ENCODE measurements at places on chromosomes 13 and 19.
A peak's percentile ranks its signal among the peaks of the same experiment; 100 is the strongest.

- no peak for DNase-seq
These were observed 16.6 kb downstream of the VRK3 start for GRCh38 chr19:50008532-50008931.

GRCh38 chr19:48806818-48807589, 3.8 kb downstream of the BCAT2 start:
- no peak for DNase-seq

DNA sequence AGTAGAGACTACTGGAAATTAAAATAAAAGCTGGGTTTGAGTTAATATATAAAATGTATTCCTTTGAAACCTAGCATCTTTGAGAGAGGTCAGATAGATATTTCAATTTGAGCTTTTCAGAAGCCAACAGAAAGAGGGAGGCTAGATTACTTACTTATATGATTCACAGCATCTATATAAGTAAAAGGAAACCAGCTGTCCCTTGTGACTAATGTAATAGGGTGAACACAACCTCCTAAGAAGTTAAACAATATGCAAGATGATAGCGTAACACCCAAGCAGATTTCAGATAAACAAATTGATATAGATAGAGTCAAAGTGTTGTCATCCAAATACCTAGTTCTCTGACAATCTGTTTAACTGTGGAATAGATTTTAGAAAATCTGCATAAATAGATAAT, 393.5 kb upstream of the GPC6 start:
- no peak for DNase-seq

DNA sequence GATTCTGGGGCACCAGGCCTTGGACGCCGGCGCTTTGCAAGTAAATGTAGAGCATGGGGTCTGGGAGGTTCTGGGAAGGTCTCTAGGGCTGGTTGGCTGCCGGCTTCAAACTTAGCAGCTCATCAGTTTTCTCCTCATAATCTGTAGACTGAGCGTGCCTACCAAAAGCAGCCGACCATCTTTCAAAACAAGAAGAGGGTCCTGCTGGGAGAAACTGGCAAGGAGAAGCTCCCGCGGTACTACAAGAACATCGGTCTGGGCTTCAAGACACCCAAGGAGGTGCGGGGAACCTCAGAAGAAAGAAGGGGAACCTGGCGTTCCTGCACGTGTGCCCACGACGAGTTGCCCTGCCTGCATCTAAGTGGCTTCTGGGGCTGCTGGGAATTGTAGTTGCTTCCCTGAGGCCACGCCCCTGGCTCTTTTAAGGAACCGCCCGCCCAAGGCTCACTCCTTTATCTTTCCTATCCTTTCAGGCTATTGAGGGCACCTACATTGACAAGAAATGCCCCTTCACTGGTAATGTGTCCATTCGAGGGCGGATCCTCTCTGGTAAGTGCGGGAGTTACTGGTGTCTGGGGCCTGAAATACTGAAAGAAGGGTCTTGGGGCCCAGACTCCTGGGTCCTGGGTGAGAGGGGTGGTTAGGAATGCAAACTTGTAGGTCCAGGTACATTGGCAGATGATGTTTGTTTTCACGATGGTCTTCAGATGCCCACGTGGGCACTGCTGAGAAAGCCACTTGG, 984 bp downstream of the RPS11 start:
- peak; percentile 47 for DNase-seq

GRCh38 chr19:6250909-6251308, 28.9 kb downstream of the MLLT1 start:
- no peak for DNase-seq

DNA sequence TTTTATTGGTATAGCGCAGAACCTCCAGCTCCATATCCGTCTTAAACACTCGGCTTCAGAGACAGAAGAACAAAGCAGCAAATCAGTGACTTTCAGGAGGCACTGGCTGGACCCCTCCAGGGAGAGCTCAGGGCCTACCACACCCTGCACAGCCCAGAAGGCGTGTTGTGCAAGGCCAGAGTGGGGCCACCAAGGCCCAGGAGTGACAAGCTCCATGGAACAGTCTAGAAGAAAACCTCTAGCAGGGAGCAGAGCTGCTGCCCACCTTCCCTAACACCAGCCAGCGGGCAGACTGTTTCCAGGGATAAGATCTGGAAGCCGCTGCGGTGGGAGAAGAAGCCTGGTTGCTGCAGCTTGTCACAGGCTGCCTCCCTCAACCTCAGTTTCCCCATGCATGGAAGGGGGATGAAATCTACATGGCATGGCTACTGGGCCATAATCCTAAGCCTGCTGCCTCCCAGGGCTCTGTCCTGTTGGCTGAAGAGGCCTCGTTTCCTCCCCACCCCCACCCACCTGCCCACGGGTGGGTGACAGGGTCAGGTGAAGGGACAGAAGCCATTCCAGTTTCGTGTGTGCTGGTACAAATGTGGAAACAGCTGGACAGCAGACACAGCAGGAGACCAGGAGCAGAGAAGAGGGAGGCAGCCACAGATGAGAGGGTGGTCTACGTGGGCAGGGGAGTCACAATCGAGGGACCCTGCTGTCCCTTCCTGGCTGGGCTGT, 57.4 kb downstream of the PEPD start:
- DNase-seq: no peak

GRCh38 chr19:38514812-38515633, 81.5 kb downstream of the RYR1 start:
- peak; percentile 24 for DNase-seq

- no peak for DNase-seq
These were observed 2.5 kb downstream of the NAPA start for GRCh38 chr19:47512183-47512947.

DNA sequence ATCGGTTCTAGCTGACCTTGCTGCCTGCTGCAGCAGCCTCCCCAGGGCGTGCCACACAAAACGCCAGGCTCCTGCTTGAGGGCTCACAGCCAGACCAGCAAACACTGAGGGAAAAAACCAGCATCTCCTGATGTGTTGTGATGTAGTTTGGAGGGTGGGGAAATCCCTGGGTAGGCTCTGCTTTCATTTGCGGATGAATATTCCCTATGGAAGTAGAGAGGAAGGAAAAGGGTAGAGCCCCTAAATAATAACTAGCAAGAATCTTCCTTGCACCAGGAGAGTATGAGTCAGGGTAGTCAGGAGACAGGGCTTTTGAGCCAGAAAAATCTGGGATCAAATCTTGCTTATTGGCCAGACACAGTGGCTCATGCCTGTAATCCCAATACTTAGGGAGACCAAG, 545.3 kb downstream of the RFC3 start:
- no peak for DNase-seq

GRCh38 chr19:18503337-18503970, 18.4 kb downstream of the ELL start:
- no peak for DNase-seq

DNA sequence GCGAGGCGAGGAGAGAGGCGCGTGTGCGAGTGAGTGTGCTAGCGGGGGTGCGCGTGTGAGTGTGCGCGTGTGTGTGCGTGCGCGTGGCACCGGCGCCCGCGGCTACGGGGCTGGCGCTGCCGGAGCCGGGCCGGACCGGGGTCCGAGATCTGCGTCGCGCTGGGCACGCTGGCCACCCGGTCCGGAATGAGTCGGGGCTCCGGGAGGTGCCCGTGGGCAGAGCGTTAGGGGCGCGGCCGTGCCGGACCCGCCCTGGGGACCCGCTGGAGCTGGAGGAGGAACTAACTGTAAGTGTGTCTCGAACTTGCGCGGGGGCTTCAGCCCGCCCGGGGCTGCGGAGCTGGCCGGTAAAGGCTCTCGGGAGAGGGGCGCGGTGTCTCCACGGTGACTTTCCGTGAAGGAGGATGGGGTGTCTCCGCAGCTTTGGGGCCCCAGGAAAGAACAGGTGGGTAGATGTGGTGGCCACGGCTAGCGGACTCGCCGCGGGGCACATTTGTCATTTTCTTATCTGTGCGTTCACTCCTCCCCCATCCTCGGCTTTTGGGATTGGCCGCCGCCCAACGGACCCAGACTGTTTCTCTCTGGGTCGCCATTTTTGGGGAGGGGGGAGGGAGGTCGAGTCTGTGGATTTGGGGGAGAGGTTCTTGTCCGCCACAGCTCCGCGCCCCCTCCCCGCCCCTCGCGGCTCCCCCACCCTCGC, 10.1 kb upstream of the SOX1 start:
- no peak for DNase-seq

DNA sequence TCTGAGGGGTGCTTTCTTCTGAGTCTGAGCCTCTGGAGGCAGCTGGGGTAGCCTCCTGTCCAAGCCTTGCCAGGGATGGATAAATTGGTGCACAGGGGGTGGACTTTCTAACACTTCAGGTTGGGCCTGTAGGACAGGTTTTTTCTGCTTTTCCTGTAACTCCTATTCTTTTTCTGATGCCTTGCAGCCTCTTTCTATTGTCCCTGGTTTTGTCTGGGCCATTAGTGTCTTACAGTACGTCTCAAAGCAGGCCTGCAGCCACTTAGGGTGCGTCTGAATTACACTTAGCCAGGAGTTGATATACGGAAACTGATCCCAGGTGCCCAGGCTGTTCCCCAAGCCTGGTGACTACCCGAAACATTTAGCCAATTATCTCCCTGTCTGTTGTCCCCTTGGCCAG, 213.3 kb upstream of the HTR2A start:
- no peak for DNase-seq

DNA sequence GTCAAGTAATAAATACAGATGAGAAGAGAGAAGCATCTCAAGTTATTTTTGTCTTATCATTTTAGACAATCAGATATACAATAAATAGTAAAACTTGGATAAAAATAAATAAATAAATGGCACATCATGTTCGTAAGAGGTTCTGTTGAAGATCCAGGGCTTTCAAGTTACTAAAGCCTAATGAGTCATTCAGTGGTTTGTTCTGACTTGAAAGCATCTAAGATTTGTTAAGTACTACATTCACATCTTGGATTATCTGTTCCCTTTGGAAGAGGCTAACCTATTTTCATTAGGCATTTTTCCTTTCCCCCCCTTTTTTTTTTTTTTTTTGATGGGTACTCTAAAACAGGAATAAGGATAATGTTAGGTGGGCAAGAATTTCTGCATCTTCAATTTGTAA, 429.3 kb downstream of the PCDH20 start:
- DNase-seq: no peak

- peak; percentile 51 for DNase-seq
These were observed 900 bp downstream of the PPP1R13L start for GRCh38 chr19:45403781-45404556.

DNA sequence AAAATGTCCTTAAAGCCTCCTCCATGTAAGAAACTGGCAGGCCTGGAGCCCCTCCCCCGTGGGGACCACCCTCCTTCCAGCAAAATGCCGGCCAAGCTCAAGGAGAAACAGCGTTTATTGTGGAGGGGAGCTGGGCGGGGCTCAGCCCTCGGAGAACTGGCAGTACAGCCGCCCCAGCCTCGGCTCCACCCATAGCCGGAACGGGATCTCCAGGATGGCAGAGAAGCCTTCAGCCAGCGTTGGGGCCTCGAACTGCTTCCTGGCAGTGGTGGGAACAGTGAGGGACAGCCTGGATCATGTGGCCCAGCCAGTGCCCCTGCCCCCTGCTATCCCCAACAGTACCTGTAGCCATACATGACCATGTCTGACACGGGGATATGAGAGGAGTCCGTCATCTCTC, 6.3 kb downstream of the PNKP start:
- no peak for DNase-seq

DNA sequence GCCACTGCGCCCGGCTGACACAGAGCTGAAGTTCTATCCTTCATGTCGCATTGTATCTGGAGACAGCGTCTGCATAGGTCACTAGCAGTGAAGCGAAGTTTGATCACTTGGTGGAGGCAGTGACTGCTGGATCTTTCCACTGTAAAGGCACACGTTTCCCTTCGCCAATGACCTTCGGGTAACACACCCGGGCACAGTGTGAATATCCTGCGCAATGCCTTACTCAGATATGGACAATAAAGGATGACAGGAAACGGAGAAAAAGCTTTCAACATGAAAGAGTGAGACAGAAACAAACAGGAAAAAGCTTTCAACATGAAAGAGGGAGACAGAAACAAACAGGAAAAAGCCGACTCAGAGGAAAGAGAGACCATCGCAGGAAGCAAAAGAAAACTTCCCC, 17.1 kb downstream of the ARL11 start:
- no peak for DNase-seq

- no peak for DNase-seq
These were observed 569 bp downstream of the POLR1D start for GRCh38 chr13:27622102-27622820.

DNA sequence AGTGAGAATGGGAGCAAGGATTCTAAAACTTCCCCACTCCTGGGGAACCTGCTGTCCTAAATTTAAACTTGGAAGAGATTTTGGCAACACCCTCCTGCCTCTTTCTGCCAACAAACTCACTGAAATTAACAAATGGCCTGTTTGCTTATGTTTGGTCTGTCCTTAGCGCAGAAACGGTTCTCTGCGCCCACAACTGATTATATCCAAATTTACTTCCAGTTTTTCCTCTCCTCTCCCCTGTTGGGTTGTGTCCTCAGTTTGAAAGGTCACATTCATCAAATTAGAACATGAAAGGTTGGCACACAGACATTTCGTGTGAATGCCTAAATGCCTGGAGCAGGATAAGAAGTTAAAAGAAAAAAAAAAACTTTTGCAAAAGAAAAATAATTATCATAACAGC, 56.4 kb upstream of the MRI1 start:
- DNase-seq: no peak

GRCh38 chr13:70457474-70457873, 349.2 kb upstream of the KLHL1 start:
- peak; percentile 28 for DNase-seq

GRCh38 chr13:103676329-103676728, 610.1 kb upstream of the SLC10A2 start:
- no peak for DNase-seq

- DNase-seq: no peak
These were observed 1.7 kb downstream of the ZMYM5 start for GRCh38 chr13:19861762-19862161.

- no peak for DNase-seq
These were observed 12.0 kb downstream of the DLEU7 start for GRCh38 chr13:50831512-50831911.

Data from brain microvascular endothelial cell (primary cell).